ENCODE measurements at places on chromosomes 7 and 10.

GRCh38 chr10:18793951-18794350 lies 134.7 kb downstream of the ARL5B start:
- no peak for DNase-seq

- no peak for DNase-seq
These were observed 120.2 kb downstream of the CACNB2 start for GRCh38 chr10:18260310-18260922.

DNA sequence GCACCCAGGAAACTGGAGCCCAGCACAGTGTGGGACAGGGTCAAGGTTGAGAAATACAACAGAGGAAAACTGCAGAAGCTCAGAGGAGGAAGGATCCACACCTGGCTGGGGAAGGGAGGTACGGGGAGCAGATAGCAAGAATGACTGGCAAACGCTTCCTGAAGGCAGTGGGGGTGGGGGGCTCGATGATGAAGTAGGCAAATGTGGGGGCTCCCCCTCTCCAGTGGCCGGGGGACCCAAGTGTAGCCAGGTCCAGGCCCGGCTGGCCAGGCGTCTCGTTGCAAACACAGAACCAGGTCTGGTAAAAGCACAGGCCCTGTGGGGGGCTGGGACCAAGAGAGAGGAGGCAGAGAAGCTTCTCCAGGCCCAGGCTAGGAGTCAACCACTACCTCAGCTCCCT lies 7.7 kb downstream of the CHST15 start:
- no peak for DNase-seq

DNA sequence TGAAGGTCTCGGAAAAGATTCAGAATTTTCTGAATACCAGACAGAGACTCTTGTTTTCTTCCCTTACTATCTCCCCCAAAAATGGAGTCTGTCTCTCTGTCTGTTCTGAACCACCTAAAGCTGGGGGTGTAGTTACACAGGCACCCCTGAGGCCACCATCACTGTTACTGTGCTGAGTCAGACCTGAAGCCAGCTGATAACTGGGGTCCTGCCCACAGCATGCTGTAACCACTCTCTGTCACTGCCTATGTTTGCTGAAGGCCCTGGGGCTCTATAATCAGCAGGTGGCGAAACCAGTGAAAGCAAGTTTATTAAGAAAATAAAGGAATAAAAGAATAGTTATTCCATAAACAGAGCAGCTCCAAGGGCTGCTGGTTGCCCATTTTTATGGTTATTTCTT lies 575.2 kb upstream of the POT1 start:
- DNase-seq, result peak; percentile 81

- no peak for DNase-seq
These were observed 31.6 kb upstream of the SUN1 start for GRCh38 chr7:800692-801091.

DNA sequence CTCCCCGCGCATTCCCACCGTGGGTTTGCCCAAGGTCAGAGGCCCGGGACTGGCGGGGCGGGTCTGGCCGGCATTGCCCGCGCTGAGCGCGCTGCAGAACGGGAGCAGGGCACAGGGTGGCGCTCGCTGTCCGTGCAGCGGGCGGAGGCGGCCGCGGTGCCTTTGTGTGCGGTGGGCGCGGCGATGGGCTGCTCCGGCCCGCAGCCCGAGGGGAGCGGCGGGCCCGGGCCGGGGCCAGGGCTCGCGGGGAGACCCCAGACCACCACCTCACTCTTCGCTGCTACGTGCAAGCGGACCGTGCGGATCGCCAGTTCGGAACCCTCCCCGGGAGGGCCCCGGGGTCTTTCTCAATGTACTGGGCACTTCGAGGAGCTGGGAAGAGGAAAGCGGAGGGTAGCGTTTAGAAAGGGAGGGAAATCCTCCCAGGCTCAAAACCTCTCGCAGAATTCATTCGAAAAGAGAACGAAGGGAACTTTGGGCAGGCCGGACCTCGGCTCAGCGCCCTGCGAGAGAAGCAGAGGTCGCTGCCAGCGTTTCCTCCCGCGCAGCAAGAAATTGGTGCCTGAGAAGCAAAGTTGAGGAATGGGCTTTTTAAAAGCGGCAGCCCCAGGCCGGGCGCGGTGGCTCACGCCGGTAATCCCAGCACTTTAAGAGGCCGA lies 8.5 kb downstream of the SP8 start:
- DNase-seq, result peak; percentile 76

DNA sequence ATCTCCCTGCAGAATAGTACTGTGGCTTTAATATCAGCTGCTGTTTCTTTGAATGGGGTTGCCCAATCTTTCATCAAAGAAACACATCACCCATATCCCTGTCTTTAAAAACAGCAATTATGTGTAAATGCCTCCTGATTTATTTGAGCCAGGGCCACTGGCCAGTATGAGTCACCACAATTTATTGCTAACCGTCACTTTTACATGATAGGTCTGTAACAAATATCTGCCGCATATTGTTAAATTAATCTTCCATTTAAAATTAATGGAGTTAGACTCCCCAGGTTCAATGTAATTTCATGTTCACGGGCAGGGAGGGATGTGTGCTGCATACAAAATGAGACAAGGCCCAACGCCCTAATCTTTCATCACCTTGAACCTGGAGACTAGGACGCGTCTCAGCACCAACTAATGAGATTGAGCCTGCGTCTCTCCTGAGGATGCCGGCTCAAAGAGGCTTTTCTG lies 673.4 kb downstream of the AUTS2 start:
- DNase-seq, result no peak

GRCh38 chr7:2954433-2954853 lies 89.2 kb downstream of the CARD11 start:
- no peak for DNase-seq

GRCh38 chr10:112722758-112723157 lies 227.3 kb upstream of the TCF7L2 start:
- DNase-seq, result no peak
